Tracheal epithelial cell (primary cell): ENCODE measurements at places on chromosomes 6 and 20. TPM values are rescaled to one million over a fixed set of nuclear protein-coding genes. Genes with fewer than 3 reads are reported as not detected.

Gene MICA
- 28.7 and 56.9 TPM in 2 replicates for total RNA-seq

Gene KIF25
- not detected in 2 replicates for total RNA-seq

Gene SLC39A7
- total RNA-seq, result 43.1 and 60.0 TPM in 2 replicates

Gene TFAP2A
- total RNA-seq, result 7.7 and 11.9 TPM in 2 replicates
